Activated T-cell treated with anti-CD3 and anti-CD28 coated beads, Interleukin-2, amount 50 U/mL, for 48 hours (primary cell): ENCODE measurements at places on chromosomes 2 and 18.

GRCh38 chr2:98029718-98030222, 34.0 kb upstream of the TMEM131 start:
- no peak for DNase-seq

GRCh38 chr2:23380562-23381065, 4.4 kb upstream of the KLHL29 start:
- DNase-seq: peak; percentile 56

DNA sequence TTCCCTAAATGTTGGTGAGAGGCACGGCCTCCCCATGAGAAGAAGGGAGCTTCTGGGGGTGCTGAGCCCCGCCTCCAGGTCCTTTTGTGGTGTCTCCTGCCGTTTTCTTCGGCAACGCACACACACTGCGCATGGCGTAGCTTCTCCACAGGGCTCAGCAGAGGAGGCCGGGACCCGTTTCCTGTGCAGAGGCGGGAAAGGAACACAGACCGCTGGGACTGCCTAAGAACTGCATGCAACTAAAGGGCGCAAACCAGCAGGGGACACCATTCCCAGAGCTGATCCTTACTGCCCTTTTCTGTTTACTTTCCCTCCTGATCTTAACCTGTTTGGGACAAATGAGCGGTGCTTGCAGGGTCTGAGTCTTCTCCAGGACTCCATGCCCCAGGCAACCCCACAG, 90.3 kb upstream of the CAPN13 start:
- no peak for DNase-seq

DNA sequence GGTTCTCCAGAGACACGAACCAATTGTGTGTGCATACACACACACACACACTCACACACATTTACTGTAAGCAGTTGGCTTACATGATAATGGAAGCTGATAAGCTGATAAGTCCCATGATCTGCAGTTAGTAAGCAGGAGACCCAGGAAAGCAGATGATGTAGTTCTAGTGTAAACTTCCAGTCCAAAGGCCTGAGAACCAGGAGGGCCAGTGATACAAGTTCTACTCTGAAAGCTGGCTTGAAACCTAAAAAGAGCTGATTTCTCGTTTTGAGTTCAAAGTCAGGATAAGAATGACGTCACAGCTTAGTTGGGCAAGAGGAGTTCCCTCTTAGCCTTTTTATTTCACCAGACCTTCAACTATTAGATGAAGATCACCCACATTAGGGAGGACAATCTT, 558.8 kb upstream of the PIK3C3 start:
- DNase-seq: no peak
